ENCODE measurements at places on chromosomes 3 and 15.

DNA sequence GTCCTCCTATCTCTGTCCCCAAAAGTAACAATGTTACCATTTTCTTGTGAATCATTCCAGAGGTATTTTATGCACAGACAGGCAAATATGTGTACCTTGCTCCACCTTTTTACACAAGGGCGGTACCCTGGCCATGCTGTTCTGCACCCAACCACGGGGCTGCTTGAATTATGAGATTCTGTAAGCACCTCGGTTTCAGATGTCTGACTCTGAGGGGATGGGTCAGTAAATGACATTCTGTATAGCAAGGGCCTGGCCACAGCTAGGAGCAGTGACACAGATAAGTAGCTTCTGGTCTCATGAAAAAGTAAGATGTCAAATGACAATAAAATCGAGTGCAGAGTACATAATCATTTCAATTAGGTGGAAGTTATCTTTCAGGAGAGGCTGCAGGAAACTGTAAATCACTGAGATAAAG lies 30.4 kb upstream of the FLNB start:
- no peaks in the 10 kb centered on the region for H3K4me1 ChIP-seq
- H3K27ac ChIP-seq: no peak overlapping the region
- H3K36me3 ChIP-seq: no peaks in the 10 kb centered on the region

DNA sequence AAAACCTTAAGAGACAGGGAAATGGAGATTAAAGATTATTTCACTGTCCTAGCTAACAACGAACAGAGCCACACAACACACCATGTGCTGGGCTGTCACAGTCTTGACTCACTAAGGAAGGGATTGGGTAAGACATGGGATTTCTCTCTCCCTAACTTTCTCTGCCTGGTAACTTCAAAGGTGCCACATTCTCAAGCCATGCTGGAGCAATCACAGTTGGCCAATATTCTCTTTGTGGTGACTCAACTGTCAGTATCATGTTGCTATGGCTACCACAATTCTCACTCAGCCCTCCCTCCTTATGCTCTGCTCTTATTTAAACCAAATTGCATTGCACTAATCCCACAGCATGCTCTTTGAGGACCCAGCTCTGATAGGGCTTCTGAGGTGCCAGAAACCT lies 74.0 kb downstream of the OXNAD1 start:
- peaks cover 22% of the 10 kb centered on the region for H3K4me1 ChIP-seq
- H3K4me3 ChIP-seq: no peak overlapping the region
- H3K27me3 ChIP-seq: no peaks in the 10 kb centered on the region
- H3K36me3 ChIP-seq: peaks cover 47% of the 10 kb centered on the region

DNA sequence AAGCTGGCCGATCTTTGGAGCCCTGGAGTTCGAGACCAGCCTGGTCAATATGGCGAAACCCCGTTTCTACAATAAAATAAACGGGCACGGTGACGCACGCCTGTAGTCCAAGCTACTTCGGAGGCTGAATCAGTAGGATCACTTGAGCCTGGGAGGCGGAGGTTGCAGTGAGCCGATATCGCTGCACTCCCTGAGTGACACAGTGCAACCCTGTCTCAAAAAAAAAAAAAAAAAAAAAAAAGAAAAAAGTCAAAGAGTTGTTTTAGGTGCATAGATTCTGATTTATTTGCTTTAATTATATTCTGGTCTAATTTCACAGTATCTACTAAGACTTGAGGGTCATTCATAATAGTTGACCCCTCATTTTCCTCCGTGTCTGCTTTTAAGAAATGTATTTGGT lies 1.7 kb downstream of the ARL13B start:
- H3K27ac ChIP-seq: no peak overlapping the region
- H3K36me3 ChIP-seq: no peaks in the 10 kb centered on the region
- DNase-seq: no peak
- no peaks in the 10 kb centered on the region for H3K27me3 ChIP-seq
- peaks cover 6% of the 10 kb centered on the region for H3K4me1 ChIP-seq

DNA sequence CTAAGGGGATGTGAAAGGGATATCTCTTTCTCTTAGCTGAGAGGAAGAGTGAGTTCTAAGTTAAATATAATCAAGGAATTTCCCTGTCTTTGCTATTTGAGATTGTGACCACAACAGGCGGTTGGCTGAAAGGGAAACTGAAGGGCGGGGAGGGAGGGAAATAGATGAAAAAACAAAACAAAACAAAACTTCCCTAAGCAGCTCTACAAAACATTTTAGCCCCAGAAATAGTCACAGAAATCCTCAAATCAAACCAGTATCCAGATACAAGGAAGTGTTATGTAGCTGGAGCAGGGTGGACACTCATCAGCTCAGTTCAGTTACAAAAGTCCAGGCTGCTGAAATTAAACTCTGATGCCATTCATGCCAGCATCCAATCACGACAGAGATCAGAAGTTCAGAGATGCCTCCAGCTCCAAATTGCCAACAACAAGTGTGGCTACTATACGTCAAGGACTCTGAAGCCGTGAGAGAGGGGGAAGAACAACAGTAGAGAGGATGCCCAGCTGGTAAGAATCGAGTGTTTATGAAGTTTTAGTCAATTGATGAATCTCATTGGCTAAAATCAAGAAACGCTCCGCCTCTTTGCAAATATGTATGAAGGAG lies 319 bp upstream of the TP63 start:
- no peaks in the 10 kb centered on the region for H3K27me3 ChIP-seq
- no peaks in the 10 kb centered on the region for H3K36me3 ChIP-seq
- no peak overlapping the region for H3K27ac ChIP-seq
- no peak overlapping the region for H3K4me3 ChIP-seq
- H3K4me1 ChIP-seq: no peaks in the 10 kb centered on the region

DNA sequence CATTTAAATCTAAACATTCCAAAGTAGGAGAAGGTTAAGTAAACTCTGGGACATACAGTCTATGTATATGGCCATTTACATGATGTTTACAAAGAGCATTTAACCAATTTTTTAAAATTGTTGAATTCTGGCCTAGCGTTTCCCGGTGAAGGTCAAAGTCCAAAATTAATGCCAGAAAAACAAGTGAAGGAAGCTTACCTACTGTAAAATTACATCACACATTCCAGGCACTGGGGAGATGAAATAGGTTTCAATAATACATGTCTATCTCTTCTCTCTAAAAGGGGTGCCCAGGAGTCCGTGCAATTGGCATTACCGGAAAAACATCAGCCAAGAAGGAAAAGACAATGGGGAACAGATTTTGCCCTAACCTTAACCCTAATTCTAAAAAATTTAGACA lies 358.8 kb downstream of the VPS13C start:
- H3K27ac ChIP-seq: no peak overlapping the region
- no peaks in the 10 kb centered on the region for H3K36me3 ChIP-seq
- H3K27me3 ChIP-seq: no peaks in the 10 kb centered on the region
- H3K4me1 ChIP-seq: no peaks in the 10 kb centered on the region
- no peak for DNase-seq

DNA sequence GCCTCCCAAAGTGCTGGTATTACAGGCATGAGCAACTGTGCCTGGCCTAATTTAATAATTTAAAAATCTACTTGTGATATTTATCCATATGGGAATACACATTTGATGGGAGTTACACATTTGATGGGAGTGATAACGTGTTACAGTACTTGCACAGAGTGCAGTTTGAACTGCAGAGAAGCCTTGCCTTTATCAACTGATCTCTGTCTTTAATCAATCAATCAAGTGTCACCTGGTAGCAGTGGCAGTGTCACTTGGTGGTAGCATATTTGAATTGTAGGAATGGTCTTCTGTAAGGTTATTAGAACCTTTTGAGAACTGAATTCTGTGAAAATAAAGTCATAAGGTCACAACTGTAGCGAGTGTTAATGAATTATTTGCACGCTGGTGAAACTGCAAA lies 37.8 kb downstream of the SIDT1 start:
- H3K36me3 ChIP-seq: peaks cover 5% of the 10 kb centered on the region
- no peak overlapping the region for H3K4me3 ChIP-seq
- no peak overlapping the region for H3K27ac ChIP-seq
- H3K4me1 ChIP-seq: no peaks in the 10 kb centered on the region
- DNase-seq: no peak

DNA sequence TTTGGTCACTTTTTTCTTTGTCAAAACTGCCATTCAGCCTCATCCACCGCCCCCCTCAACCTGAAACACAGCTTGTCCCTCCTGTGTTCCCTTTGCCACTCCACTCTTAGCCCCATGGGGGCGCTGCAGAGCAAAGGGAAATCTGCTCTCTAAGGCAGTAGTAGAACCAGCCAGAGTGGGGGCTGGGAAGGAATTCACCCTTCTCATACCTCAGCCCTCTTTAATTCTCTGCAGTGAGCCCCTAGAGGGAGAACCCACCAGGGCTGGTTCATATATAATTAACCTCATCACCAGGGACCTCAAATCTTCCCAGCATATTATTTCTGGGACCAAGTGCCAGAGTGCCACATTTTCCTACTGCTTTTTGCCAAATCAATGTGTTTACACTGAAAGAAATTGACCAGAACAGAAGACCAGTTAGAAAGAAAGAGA lies 2.8 kb upstream of the BCL6 start:
- H3K27me3 ChIP-seq: no peaks in the 10 kb centered on the region
- peak; percentile 86 for DNase-seq
- no peak overlapping the region for H3K27ac ChIP-seq
- H3K4me3 ChIP-seq: no peak overlapping the region
- H3K4me1 ChIP-seq: peaks cover 34% of the 10 kb centered on the region

- H3K36me3 ChIP-seq: no peaks in the 10 kb centered on the region
- H3K4me1 ChIP-seq: no peaks in the 10 kb centered on the region
- no peak overlapping the region for H3K4me3 ChIP-seq
- no peaks in the 10 kb centered on the region for H3K27me3 ChIP-seq
- no peak overlapping the region for H3K27ac ChIP-seq
These were observed 18.0 kb upstream of the IQCF1 start for GRCh38 chr3:51921081-51921578.

DNA sequence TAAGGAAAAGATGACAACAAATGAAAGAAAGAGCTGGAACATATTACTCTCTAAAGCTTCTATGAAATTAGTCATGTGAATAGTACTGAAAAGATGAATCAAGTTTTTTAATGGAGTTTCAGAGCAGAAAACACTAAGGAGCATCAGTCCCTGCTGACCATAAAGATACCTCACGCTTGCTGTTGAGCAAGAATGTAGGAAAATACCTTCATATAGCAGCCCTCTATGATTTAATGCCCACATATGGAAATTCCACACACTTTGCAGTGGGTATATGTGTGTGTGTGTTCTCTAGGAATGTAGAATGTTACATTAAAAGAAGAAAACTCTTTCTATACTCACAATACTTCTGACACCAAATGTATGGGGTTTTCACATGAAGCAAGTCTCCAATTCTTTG lies 355.0 kb downstream of the ERC2 start:
- H3K27me3 ChIP-seq: no peaks in the 10 kb centered on the region
- H3K4me3 ChIP-seq: no peak overlapping the region
- no peak overlapping the region for H3K27ac ChIP-seq
- H3K36me3 ChIP-seq: no peaks in the 10 kb centered on the region

GRCh38 chr3:160765211-160765610 lies 9.2 kb downstream of the PPM1L start:
- no peaks in the 10 kb centered on the region for H3K27me3 ChIP-seq
- no peaks in the 10 kb centered on the region for H3K36me3 ChIP-seq
- H3K4me1 ChIP-seq: no peaks in the 10 kb centered on the region
- no peak overlapping the region for H3K27ac ChIP-seq
- DNase-seq: no peak

DNA sequence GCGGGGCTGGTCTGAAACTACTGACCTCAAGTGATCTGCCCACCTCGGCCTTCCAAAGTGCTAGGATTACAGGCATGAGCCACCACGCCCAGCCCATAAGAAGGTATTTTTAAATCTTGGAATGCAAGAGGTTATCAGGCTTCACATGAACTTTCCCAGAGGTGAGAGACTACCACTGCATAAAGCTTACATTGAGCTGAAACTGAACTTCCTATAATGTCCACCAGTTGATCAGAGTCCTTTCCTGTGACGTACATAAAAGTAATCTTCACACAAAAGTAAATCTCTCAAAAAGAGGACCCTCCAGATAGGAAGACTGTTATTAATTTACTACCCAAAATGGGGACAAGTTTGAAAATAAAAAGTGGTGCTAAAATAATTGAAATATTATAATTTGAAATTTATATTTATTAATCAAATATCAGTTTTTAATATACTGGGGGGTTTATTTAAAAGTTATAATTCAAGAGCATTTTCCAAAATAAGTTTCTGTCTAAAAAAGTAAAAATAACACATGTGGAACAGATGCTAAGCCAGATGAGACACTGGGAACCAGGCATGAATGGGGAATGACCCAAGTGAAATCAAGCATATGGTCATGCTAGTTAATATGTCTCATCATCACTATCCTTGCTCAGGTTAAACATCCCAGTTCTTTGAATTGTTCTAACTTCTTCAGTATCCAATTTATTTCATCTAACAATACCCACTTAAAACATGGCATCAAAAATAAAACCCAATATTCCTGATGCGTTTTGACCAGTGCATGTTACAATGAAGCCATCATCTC lies 269.9 kb upstream of the UBE2E2 start:
- no peak overlapping the region for H3K4me3 ChIP-seq
- DNase-seq: no peak
- no peaks in the 10 kb centered on the region for H3K36me3 ChIP-seq
- H3K4me1 ChIP-seq: no peaks in the 10 kb centered on the region
- no peaks in the 10 kb centered on the region for H3K27me3 ChIP-seq

DNA sequence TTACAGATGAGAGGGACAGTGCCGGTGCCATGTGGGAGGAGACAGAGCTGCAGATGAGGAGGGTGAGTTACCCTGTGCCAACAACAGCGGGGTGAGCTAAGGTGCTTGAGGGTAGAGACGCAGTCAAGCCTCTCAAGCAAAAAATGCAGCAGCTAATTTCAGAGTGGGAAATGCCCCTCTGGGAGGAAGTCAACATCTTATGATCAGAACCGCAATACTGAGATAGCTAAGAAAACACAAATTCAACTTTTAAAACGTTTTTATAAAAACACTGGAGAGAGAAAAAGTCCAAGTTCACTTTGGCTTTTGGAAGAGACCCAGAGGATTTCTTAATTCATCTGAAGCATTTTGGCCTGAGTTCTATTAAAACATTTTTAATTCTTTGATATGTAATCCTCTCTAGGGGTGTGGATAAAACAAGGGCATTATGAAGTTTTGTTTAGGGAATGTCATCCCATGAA lies 319.2 kb downstream of the SLC9A9 start:
- peak; percentile 26 for DNase-seq
- H3K4me3 ChIP-seq: no peak overlapping the region
- no peak overlapping the region for H3K27ac ChIP-seq
- no peaks in the 10 kb centered on the region for H3K36me3 ChIP-seq
- H3K4me1 ChIP-seq: peaks cover 4% of the 10 kb centered on the region

GRCh38 chr3:50205413-50206276 lies 574 bp downstream of the SLC38A3 start:
- DNase-seq: peak; percentile 41
- no peaks in the 10 kb centered on the region for H3K4me1 ChIP-seq
- H3K27me3 ChIP-seq: no peaks in the 10 kb centered on the region
- H3K27ac ChIP-seq: no peak overlapping the region
- H3K4me3 ChIP-seq: no peak overlapping the region
- H3K36me3 ChIP-seq: no peaks in the 10 kb centered on the region

DNA sequence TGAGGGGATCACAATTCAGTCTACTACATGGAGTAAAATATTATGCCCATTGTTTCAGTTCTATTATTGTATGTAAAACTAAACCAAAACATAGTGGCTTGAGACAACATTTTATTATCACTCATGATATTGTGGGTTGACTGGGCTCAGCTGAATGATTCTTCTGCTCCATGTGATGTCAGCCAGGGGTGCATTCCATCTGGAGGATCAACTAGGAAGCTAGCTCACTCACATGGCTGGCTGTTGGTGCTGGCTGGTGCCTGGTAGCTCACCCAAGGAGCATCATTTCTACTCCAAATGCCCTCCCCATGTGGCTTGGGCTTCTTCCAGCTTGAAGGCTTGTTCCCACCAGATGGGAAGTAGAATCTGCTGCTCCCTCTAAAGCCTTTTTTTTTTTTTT lies 51.8 kb upstream of the CLRN1 start:
- H3K4me1 ChIP-seq: no peaks in the 10 kb centered on the region
- no peak overlapping the region for H3K4me3 ChIP-seq
- H3K27me3 ChIP-seq: no peaks in the 10 kb centered on the region
- no peak for DNase-seq
- no peak overlapping the region for H3K27ac ChIP-seq
